Testis (tissue), 5 donors: ENCODE measurements at places on chromosomes 2 and 18. TPM values are rescaled to one million over a fixed set of nuclear protein-coding genes. Genes with fewer than 3 reads are reported as not detected.

DNA sequence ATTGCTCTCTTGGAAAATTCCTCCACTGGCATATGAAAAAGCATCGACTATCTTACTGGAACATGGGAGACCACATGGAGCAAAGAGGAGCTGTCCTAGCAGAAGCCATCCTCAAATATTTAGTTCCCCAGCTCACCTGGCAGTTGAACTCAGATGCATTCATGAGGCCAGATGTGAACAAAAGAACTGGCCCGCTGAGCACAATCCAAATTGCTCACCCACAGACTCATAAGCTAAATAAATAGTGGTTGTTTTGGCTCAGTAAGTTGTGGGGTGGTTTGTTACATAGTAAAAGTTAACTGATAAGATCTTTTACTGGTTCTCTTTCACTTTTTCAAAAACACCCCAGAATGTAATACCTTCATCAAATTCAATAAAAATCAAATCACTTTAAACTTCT lies 108.6 kb upstream of the CWC22 start:
- H3K4me3 ChIP-seq: no peak overlapping the region
- no peak overlapping the region for H3K27ac ChIP-seq
- no peaks in the 10 kb centered on the region for H3K4me1 ChIP-seq
- DNase-seq: no peak

DNA sequence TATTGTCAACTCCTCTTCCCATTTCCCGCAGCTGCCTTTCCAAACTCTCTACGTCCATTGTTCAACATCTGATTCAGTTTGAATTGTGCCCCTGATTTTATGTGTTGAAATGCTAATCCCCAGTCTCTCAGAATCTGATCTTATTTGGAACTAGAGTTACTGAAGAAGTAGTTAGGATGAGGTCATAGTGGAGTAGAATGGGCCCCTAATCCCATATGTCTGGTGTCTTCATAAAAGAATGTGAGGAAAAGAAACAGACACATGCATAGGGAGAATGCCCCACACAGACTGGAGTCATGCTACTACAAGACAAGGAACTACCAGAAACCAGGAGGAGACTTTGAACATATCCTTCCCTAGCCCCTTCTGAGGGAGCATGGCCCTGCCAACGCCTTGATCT lies 99.2 kb downstream of the LRP1B start:
- no peak for DNase-seq
- H3K4me1 ChIP-seq: no peaks in the 10 kb centered on the region
- no peak overlapping the region for H3K27ac ChIP-seq
- H3K4me3 ChIP-seq: no peak overlapping the region
- no peaks in the 10 kb centered on the region for H3K27me3 ChIP-seq
- H3K36me3 ChIP-seq: no peaks in the 10 kb centered on the region

DNA sequence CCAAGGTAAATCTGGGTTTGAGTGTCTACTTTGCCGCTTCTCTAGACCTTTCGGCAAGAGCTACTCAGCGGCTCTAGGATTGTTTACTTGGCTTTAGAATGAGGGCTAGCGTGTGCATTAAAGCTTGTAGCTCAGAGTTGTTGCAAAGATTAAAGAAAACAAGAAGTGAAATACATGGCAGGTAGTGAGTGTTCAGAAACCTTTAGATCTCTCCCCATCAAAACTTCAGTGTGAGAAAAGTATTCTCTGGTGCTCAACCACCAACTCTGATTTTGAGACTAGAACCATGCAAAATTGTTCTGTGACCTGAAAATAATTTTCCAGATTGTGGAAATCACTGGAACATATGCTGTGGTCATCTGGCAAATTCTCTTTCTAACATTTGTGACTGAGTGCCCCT lies 512.0 kb downstream of the CMPK2 start:
- H3K27me3 ChIP-seq: no peaks in the 10 kb centered on the region
- no peak for DNase-seq
- H3K27ac ChIP-seq: no peak overlapping the region
- no peaks in the 10 kb centered on the region for H3K36me3 ChIP-seq
- no peak overlapping the region for H3K4me3 ChIP-seq

The ZNF396 gene
- polyA plus RNA-seq: 9.3 TPM

DNA sequence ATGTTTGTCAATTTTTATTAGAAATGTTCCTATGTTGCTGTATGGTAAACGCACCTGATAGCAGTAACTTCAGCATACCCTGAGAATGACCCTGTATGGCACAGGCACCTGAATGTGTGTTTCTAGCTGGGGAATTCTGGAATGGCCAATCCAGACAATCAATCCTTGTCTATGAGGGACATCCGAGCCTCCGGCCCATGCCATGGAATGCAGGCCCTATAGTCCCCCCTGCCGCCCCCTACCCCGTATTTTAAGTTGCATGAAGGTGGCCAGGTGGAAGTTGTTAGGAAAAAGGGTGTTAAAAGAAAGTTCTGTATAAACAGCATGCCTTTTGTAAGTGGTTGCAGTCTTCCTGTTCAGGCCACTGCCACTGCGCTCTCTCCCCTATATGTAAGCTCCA lies 595.9 kb downstream of the DSC3 start:
- H3K27me3 ChIP-seq: no peaks in the 10 kb centered on the region
- no peak for DNase-seq
- no peak overlapping the region for H3K27ac ChIP-seq
- no peaks in the 10 kb centered on the region for H3K4me1 ChIP-seq
- H3K4me3 ChIP-seq: no peak overlapping the region
- H3K36me3 ChIP-seq: no peaks in the 10 kb centered on the region

DNA sequence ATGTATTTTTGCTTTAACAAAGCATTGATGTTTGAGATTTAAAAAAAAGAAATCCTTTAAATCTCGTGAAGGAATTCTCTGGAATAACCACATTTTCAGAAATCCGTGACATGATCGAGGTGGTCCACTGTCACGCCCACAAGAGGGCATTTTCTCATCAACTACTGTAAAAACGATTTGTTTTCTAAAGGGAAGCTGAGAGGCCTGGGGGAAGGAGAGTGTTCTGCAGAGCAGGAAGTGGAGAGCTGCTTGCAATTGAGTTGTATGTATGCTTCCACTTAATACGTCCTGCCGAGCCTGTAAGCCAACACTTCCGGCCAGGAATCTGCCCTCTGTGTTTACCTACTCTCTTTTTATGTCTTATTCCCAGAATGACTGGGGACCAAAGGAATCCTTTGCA lies 19.4 kb downstream of the KLHL29 start:
- H3K4me3 ChIP-seq: no peak overlapping the region
- H3K27ac ChIP-seq: no peak overlapping the region
- H3K36me3 ChIP-seq: no peaks in the 10 kb centered on the region
- peak; percentile 51 for DNase-seq

The ZSWIM2 gene
- 11.2 TPM for polyA plus RNA-seq

DNA sequence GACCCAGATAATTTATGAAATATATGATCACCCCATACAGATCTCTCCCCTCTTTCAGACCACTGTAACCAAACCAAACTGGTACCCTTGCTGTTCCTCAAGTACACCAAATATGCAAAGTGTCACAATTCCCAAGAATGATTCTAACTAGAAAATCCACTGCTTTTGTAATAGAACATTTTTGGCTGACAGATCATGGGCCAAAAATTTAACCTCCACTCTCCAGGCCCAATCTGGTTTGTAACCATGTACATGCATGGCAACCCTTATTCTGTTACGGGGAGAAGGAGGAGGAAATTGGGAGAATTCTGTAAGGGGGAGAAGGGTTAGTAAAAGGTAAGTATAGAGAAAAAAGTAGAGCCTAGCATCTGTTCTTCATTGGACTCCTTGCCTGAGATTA lies 62.0 kb downstream of the IKZF2 start:
- H3K27me3 ChIP-seq: no peaks in the 10 kb centered on the region
- no peak overlapping the region for H3K4me3 ChIP-seq
- no peaks in the 10 kb centered on the region for H3K36me3 ChIP-seq
- no peak overlapping the region for H3K27ac ChIP-seq

- H3K27me3 ChIP-seq: no peaks in the 10 kb centered on the region
- no peaks in the 10 kb centered on the region for H3K36me3 ChIP-seq
- DNase-seq: no peak
- H3K4me3 ChIP-seq: no peak overlapping the region
- H3K27ac ChIP-seq: no peak overlapping the region
- H3K4me1 ChIP-seq: peaks cover 21% of the 10 kb centered on the region
Measured at GRCh38 chr18:75240433-75240832, 29.8 kb downstream of the TSHZ1 start.

- H3K36me3 ChIP-seq: no peaks in the 10 kb centered on the region
- H3K4me1 ChIP-seq: no peaks in the 10 kb centered on the region
- no peaks in the 10 kb centered on the region for H3K27me3 ChIP-seq
- H3K27ac ChIP-seq: no peak overlapping the region
- no peak overlapping the region for H3K4me3 ChIP-seq
Measured at GRCh38 chr2:14923820-14924580, 291.5 kb downstream of the LRATD1 start.

The ANKRD44 gene
- polyA plus RNA-seq: 11.2 TPM

DNA sequence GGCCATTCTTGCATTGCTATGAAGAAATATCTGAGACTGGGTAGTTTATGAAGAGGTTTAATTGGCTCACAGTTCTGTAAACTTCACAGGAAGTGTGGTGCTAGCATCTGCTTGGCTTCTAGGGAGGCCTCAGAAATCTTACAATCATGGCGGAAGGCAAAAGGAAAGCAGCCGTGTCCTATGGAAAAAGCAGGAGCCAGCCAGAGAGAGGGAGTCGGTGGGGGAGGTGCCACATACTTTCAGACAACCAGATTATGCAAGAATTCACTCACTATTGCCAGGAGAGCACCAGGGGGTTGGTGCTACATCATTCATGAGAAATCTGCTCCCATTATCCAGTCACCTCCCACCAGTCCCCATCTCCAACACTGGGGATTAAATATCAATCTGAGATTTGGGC lies 64.1 kb downstream of the CPS1 start:
- no peak overlapping the region for H3K27ac ChIP-seq
- no peaks in the 10 kb centered on the region for H3K36me3 ChIP-seq
- H3K4me3 ChIP-seq: no peak overlapping the region
- no peak for DNase-seq
- no peaks in the 10 kb centered on the region for H3K4me1 ChIP-seq

- no peaks in the 10 kb centered on the region for H3K36me3 ChIP-seq
- no peak overlapping the region for H3K27ac ChIP-seq
- peaks cover 9% of the 10 kb centered on the region for H3K4me1 ChIP-seq
Measured at GRCh38 chr2:202373490-202373889, 2.6 kb upstream of the BMPR2 start.

The KLHL41 gene
- 11.7 TPM for polyA plus RNA-seq

- no peaks in the 10 kb centered on the region for H3K27me3 ChIP-seq
- no peak overlapping the region for H3K4me3 ChIP-seq
- DNase-seq: no peak
- H3K4me1 ChIP-seq: peaks cover 5% of the 10 kb centered on the region
- no peak overlapping the region for H3K27ac ChIP-seq
Measured at GRCh38 chr2:217366966-217367365, 507.1 kb upstream of the TNP1 start.

DNA sequence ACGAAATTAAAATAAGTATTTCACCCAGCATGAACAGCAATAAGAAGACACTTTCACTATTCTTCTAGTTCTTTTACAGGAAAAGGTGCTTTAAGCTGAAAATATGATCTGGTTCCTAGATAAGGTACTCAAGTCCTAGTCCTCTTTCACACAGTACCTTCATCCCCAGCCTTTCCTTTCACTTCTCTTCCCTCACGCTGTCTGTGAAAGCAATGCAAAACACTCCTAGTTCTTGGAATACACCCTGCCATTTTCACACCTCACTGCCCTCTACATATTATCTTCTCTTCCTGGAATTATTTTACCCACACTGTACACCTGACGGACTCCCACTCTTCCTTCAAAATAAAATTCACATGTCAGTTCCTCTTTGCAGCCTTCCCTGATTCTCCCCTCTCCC lies 82.9 kb downstream of the DNAH7 start:
- H3K27ac ChIP-seq: no peak overlapping the region
- no peaks in the 10 kb centered on the region for H3K36me3 ChIP-seq
- no peaks in the 10 kb centered on the region for H3K27me3 ChIP-seq
- no peaks in the 10 kb centered on the region for H3K4me1 ChIP-seq
- DNase-seq: no peak

The PLEK gene
- polyA plus RNA-seq: 9.2 TPM

- H3K27me3 ChIP-seq: no peaks in the 10 kb centered on the region
- H3K4me1 ChIP-seq: no peaks in the 10 kb centered on the region
- H3K4me3 ChIP-seq: no peak overlapping the region
- no peaks in the 10 kb centered on the region for H3K36me3 ChIP-seq
- no peak overlapping the region for H3K27ac ChIP-seq
Measured at GRCh38 chr2:3243804-3244203, 133.8 kb downstream of the EIPR1 start.

DNA sequence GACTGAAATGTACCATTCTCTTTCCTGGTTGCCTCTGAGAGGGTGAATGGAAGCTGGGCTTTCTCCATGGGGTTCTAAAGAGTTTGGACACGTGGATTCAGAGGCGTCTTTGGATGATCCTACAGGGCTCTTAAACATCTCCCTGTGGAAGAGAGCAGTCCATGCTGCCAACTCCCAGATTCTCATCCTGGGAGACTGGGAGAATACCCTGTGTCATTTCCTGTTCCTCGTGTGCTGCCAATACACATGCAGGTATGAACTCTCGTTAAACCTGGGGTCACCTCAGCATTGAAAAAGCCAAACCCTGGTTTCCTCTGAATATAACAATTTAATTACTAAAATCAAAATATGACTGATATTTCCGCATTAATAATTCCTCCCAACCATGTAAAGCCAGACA lies 73.3 kb upstream of the NT5C1B start:
- no peak overlapping the region for H3K4me3 ChIP-seq
- no peak for DNase-seq
- H3K4me1 ChIP-seq: no peaks in the 10 kb centered on the region
- no peaks in the 10 kb centered on the region for H3K27me3 ChIP-seq
- no peaks in the 10 kb centered on the region for H3K36me3 ChIP-seq

DNA sequence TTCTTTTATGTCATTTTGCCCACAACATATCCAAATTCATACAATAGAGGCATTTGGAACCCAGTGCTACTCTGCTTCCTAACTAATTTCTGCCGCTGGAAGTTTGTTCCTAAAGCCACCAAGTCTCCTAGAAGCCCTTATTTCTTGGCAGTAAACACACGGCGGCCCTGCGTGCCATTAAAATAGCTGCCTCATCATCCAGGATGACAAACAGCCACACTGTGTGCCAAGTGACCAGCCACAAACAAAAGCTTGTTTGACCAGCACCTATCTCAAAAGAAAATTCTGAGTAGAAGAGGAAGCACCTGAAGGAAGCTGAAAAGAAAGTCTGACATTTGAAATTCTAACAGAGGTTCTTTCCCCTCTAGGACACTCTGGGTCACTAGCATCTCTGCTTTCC lies 64.2 kb downstream of the BCL11A start:
- no peak for DNase-seq
- no peak overlapping the region for H3K4me3 ChIP-seq
- no peak overlapping the region for H3K27ac ChIP-seq
- H3K36me3 ChIP-seq: no peaks in the 10 kb centered on the region
- no peaks in the 10 kb centered on the region for H3K4me1 ChIP-seq
- no peaks in the 10 kb centered on the region for H3K27me3 ChIP-seq

GRCh38 chr18:741931-742512 lies 29.6 kb upstream of the ENOSF1 start:
- DNase-seq: no peak
- H3K27ac ChIP-seq: no peak overlapping the region
- H3K36me3 ChIP-seq: no peaks in the 10 kb centered on the region
- H3K4me3 ChIP-seq: no peak overlapping the region
- H3K27me3 ChIP-seq: no peaks in the 10 kb centered on the region

The EMX1 gene
- 4.5 TPM for polyA plus RNA-seq
